ENCODE measurements at places on chromosomes 5 and 9.
A peak's percentile ranks its signal among the peaks of the same experiment; 100 is the strongest.

DNA sequence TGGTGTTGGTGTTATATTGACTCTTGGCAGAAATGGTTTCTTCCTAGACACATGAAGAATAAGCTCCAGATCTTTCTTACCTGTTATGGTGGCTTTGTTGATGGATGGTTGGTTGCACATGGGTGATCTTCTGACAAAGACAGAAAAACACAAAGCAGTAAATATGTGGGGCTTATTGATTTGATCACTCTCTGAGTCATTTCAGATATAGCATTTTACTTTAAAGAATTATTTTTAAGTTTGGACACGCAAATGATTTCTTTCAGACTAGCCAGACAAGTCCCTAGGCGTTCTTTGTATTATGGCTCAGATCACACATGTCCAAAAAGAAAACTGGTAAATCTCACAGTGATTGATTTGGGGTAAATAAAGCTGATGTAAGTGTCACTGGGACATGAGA, 597.6 kb downstream of the RAB3C start:
- no peak for DNase-seq

DNA sequence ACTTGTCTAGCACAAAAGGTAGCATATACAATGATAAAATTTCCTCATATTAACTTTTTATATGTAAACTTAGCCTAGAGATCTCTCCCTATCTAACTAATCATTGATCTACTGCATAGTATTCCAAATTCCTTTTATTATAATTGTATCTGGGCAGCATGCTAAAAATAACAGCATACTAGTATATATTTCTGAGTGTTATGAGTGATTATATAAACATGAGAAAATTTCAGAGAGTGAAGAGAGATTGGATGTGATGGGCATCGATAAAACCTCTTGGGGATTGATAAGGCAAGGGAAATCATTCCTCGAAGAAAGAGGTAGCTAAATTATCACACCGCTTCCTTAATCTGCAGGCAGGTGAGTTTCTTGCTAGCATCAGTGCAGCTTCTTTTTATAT, 158.2 kb downstream of the HMHB1 start:
- DNase-seq, result no peak

- DNase-seq, result no peak
Measured at GRCh38 chr9:84305497-84306131, 34.9 kb downstream of the SLC28A3 start.

DNA sequence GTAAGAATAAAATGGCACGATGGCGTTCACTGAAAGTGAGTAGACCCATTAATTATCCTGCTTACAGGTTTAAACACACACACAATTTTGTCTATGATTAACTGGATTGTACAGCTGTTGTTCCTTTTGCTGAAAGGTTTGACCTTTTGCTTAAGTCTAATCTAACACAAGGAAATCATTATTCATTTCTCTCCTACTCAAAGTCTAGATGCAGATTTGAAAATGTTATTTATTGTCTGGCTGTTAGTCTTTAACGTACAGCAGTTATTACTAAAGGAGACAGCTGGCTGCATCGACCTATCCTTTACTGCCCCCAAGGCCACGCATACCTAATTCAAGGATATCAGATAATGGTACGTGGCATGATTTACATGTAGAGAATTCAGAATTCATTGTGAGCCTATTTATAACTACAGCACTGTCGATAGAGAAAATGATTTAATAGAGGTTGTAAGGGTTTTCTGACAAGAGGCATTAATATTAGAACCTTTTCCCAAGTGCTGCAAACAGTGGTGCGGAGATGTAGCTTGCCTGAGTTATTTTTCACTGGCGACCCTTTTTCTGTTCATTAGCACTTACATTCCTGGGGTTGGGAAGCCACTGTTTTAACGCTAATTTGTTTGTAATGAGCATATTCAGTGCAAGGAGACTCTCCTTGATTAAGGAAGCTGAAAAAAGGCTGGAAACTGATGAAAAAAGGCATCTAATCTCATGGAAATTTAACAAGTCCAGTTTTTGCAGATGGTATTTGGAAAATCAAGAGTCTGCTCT, 368.4 kb upstream of the GRAMD2B start:
- DNase-seq, result peak; percentile 58

GRCh38 chr5:92653730-92654461, 927.1 kb downstream of the NR2F1-AS1 start:
- DNase-seq, result no peak

GRCh38 chr5:111075520-111075919, 4.0 kb downstream of the TSLP start:
- DNase-seq, result no peak

GRCh38 chr5:135255461-135256178, 143.4 kb downstream of the MACROH2A1 start:
- no peak for DNase-seq

DNA sequence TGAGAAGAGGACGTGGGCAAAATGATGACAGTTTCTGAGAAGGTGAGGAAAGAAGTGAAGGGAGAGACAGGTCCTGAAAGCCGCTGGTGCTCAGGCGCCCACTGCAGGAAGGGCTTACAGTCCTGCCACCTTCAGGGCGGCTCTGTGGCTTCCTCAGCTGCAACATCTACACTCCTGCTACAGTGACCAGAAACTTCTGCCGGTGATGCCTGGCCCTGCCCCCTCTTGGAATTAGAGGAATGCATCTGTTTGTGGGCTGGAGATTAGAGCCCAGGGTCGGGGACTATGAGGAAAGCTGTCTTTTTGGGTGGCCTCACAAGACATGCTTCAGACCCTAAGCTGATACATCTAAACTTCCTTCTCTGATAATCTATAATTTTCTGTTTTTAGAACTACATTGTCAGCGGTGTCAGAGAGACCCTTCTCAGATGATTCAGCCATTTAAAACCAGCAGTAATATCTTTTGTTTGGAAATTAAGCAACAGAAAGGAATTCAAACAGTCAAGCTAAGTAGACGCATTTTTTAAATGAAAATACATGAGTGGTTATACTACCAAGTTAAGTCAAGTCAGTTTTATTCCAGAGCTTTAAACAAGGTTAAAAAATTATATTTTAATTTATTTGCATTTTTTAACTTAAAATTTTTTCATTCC, 30.4 kb downstream of the PRDM6 start:
- no peak for DNase-seq

- DNase-seq, result no peak
Measured at GRCh38 chr5:9166202-9167112, 379.4 kb downstream of the SEMA5A start.

- no peak for DNase-seq
Measured at GRCh38 chr9:99305820-99306811, 84.0 kb downstream of the SEC61B start.

DNA sequence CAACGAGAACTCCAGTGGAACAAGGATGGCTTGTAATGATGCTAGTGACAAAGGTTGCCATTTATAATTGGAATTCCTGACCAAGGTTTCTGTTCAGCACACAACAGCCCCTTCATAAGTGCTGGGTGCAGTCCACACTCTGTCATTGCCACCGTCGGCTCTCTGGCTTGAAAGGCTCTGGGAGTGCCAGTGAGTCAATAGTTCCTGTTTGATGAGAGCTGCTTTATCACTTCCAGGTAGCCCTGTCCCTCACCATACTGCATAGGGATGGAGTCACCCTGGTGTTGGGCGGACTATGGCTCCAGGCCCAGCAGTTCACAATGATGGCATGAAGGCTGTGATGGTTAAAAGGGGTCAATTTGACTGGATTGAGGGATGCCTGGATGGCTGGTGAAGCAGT, 34.6 kb upstream of the SEMA4D start:
- no peak for DNase-seq
